Chondrocyte (in vitro differentiated cells): ENCODE measurements at places on chromosomes 4 and X. TPM values are rescaled to one million over a fixed set of nuclear protein-coding genes. Genes with fewer than 3 reads are reported as not detected.

GRCh38 chrX:35444671-35445355, 353.3 kb upstream of the MAGEB16 start:
- H3K4me1 ChIP-seq, result no peaks in the 10 kb centered on the region
- H3K4me3 ChIP-seq, result no peak overlapping the region
- no peaks in the 10 kb centered on the region for H3K27me3 ChIP-seq
- no peak for DNase-seq
- no peaks in the 10 kb centered on the region for H3K36me3 ChIP-seq

DNA sequence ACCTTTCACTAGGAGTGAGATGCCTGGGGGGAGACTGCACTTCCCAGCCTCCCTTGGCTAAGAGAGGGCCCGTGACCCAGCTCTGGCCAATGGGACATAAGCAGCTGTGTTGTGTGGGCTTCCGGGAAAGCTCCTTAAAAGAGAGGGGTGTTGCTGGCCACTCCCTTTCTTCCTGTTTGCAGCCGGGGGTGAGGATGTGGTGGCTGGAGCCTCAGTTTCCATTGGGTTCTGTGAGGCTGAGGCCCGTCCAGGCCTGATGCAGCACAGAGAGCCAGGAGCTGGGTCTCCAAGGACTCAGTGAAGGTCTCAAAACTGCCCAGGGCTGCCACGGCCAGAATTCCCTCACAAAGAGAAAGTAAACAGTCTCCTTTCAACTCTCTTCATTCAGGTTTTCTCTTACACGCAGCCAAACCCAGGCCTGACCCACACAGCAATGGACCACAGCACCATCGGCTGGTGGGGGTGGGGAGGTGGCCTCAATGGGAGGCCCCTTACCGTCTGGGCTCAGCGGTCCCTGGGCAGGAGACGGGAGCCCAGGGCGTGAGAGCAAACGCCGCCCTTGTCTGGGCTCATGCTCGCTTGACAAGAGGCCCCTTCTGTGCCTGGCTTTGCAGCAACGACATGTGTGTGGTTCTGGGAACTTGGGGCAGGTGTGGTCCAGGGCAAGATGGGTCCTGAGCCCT, 6.6 kb downstream of the NKX1-1 start:
- H3K27me3 ChIP-seq, result peaks cover 3% of the 10 kb centered on the region
- no peak overlapping the region for H3K27ac ChIP-seq
- H3K4me1 ChIP-seq, result no peaks in the 10 kb centered on the region
- H3K36me3 ChIP-seq, result peaks cover 5% of the 10 kb centered on the region
- H3K4me3 ChIP-seq, result no peak overlapping the region

DNA sequence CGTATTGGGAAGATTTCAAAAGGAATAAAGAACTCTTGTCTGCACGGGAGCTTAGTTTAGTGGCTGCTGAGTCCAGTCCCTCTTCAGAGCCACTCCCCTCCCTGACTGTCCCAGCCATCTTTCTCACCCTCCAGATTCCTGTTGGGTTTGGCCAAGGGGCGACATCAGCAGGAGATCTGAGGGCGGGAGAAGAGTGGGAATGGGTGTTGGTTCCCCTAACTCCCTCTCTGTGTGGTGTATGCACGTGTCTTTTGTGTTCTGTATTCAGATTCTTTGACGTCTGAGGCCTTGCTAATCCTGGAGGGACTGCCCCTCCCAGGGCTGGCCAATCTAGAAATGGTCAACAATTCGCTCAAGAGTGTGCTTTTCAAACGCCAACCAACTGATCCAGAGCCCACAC, 37.4 kb downstream of the CYTL1 start:
- no peak overlapping the region for H3K27ac ChIP-seq
- DNase-seq, result no peak
- H3K4me3 ChIP-seq, result no peak overlapping the region
- no peaks in the 10 kb centered on the region for H3K36me3 ChIP-seq
- H3K4me1 ChIP-seq, result no peaks in the 10 kb centered on the region
- peaks cover 4% of the 10 kb centered on the region for H3K27me3 ChIP-seq

GRCh38 chrX:9829308-9830267, 43.4 kb downstream of the SHROOM2 start:
- no peak for DNase-seq
- peaks cover 4% of the 10 kb centered on the region for H3K4me1 ChIP-seq
- H3K27me3 ChIP-seq, result no peaks in the 10 kb centered on the region
- H3K4me3 ChIP-seq, result no peak overlapping the region
- H3K27ac ChIP-seq, result no peak overlapping the region
- peaks cover 2% of the 10 kb centered on the region for H3K36me3 ChIP-seq

GRCh38 chr4:102429553-102429952, 71.6 kb upstream of the NFKB1 start:
- H3K4me1 ChIP-seq, result peaks cover 14% of the 10 kb centered on the region
- peak overlapping the region; percentile 23 for H3K27ac ChIP-seq
- no peaks in the 10 kb centered on the region for H3K27me3 ChIP-seq
- DNase-seq, result no peak

DNA sequence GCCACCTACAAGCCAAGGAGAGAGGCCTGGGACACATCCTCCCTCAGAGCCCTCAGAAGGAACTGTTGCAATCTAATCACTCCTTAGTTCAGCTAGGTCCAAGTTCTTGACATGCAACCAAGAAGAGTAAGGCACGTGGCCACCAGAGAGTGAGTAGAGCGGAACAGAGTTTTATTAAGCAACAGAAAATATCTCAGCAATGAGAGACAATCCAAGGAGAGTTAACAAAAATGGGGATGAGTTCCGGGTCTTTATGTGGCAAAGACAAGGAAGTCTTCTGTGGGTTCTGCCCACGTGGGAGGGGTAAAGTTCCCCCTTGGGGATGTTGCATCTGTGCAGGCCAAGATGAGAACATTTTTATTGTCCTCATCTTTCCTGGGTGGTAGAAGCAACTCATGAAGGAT, 38.5 kb upstream of the PROM1 start:
- peaks cover 26% of the 10 kb centered on the region for H3K27me3 ChIP-seq
- H3K36me3 ChIP-seq, result no peaks in the 10 kb centered on the region
- DNase-seq, result no peak

- H3K27ac ChIP-seq, result no peak overlapping the region
- H3K4me3 ChIP-seq, result no peak overlapping the region
- H3K4me1 ChIP-seq, result no peaks in the 10 kb centered on the region
- H3K27me3 ChIP-seq, result no peaks in the 10 kb centered on the region
- no peak for DNase-seq
These were observed 153.3 kb downstream of the LDB2 start for GRCh38 chr4:16745009-16745635.

DNA sequence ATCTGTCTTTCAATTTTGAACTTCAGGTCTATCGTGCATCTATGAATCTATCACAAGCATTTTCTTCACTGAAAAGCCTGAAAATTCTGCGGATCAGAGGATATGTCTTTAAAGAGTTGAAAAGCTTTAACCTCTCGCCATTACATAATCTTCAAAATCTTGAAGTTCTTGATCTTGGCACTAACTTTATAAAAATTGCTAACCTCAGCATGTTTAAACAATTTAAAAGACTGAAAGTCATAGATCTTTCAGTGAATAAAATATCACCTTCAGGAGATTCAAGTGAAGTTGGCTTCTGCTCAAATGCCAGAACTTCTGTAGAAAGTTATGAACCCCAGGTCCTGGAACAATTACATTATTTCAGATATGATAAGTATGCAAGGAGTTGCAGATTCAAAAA, 19.7 kb downstream of the TLR7 start:
- peaks cover 3% of the 10 kb centered on the region for H3K4me1 ChIP-seq
- no peaks in the 10 kb centered on the region for H3K36me3 ChIP-seq
- H3K27ac ChIP-seq, result no peak overlapping the region

DNA sequence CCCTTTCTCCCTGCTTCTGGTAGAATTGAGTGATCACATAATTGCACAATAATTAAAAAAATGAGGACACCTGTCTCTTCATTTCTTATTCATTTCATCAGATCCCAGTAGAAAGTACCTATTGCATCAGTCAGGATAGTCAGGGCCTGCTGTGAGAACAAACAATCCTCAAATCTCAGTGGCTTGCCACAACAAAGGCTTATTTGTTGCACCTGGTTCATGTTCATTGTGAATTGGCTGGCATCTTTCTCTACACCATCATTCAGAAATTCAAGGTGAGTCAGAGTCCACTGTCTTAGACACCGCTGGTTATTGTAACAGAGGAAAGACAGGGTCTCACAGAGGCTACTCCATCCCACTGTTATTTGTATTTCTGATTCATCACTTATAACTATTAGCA, 409.8 kb downstream of the STIM2 start:
- no peak overlapping the region for H3K27ac ChIP-seq
- no peaks in the 10 kb centered on the region for H3K36me3 ChIP-seq
- H3K4me3 ChIP-seq, result no peak overlapping the region
- H3K4me1 ChIP-seq, result no peaks in the 10 kb centered on the region
- H3K27me3 ChIP-seq, result no peaks in the 10 kb centered on the region
- no peak for DNase-seq

- no peaks in the 10 kb centered on the region for H3K27me3 ChIP-seq
- no peak overlapping the region for H3K4me3 ChIP-seq
- H3K27ac ChIP-seq, result peak overlapping the region; percentile 95
- H3K36me3 ChIP-seq, result peaks cover 69% of the 10 kb centered on the region
- peaks cover 58% of the 10 kb centered on the region for H3K4me1 ChIP-seq
- DNase-seq, result no peak
These were observed 53.1 kb downstream of the CCNI start for GRCh38 chr4:77022560-77023179.

DNA sequence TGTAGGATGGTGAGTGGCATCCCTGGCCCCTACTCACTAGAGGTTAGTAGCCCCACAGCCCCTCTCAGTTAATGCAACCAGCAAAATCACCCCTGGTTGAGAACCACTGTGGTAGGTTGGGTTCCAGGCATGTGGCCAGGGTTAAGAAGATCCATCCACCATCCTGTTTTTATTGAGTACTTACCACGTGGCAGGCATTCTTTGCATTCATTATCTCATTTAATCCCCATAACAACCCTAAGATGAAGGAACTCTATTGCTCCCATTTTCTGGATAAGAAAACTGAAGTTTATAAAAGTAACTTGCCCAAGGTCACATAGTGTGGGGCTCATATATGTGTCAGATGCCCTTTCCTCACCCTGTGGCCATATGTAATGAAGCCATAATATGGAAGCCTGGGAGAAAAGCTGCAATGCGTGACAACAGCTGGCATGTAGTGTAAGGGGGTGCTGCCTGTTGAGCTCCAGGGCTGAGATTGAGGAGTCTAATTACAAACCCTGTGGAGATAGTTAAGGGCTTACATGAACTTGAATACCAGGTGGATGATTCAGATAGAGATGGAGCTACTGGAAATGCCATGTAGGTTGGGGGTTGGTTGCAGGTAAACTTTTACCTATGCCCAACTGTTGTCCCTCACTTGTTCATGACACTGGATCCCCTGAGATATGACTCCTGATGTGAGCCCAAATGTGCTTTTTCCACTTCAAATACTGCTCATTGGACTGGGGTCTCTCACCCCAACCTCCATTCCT, 100.2 kb upstream of the PGRMC2 start:
- H3K27ac ChIP-seq, result peak overlapping the region; percentile 95
- no peaks in the 10 kb centered on the region for H3K27me3 ChIP-seq

GRCh38 chr4:52358883-52359321, 300.2 kb downstream of the USP46 start:
- H3K4me3 ChIP-seq, result no peak overlapping the region
- H3K27me3 ChIP-seq, result no peaks in the 10 kb centered on the region
- DNase-seq, result no peak
- H3K36me3 ChIP-seq, result no peaks in the 10 kb centered on the region

GRCh38 chr4:26255989-26256388, 64.8 kb upstream of the RBPJ start:
- no peak for DNase-seq
- no peaks in the 10 kb centered on the region for H3K36me3 ChIP-seq
- H3K27me3 ChIP-seq, result no peaks in the 10 kb centered on the region
- no peak overlapping the region for H3K4me3 ChIP-seq
- peaks cover 10% of the 10 kb centered on the region for H3K4me1 ChIP-seq
- H3K27ac ChIP-seq, result peak overlapping the region; percentile 45

DNA sequence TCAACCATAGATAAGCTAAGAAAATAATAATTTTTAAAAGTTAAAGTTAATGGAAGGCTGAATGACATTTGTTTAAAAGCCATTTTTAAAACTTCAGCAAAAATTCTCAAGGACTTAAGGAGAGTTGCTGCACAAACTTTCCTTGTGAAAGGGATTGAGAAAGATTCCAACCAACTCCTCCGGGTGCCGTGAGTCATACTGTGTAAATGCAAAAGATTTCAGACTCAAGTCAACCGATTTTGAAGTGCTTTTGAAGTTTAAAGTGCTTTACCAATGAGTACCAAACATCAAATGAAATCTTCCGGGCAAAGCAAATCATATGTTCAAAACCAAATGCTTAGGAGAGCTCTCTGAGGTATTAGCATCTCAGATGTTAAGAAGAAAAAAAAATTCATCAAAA, 31.4 kb downstream of the VCX2 start:
- no peak overlapping the region for H3K4me3 ChIP-seq
- no peak overlapping the region for H3K27ac ChIP-seq
- H3K4me1 ChIP-seq, result peaks cover 5% of the 10 kb centered on the region
- H3K36me3 ChIP-seq, result no peaks in the 10 kb centered on the region
- no peak for DNase-seq

GRCh38 chr4:93561842-93562241, 266.7 kb upstream of the ATOH1 start:
- no peak overlapping the region for H3K27ac ChIP-seq
- no peak overlapping the region for H3K4me3 ChIP-seq
- peaks cover 5% of the 10 kb centered on the region for H3K27me3 ChIP-seq
- no peaks in the 10 kb centered on the region for H3K36me3 ChIP-seq
- DNase-seq, result no peak

- peaks cover 21% of the 10 kb centered on the region for H3K27me3 ChIP-seq
- no peaks in the 10 kb centered on the region for H3K36me3 ChIP-seq
- H3K27ac ChIP-seq, result peak overlapping the region; percentile 93
- no peak for DNase-seq
- peaks cover 42% of the 10 kb centered on the region for H3K4me1 ChIP-seq
These were observed 35.9 kb downstream of the SUPT20HL1 start for GRCh38 chrX:24396236-24396930.

- H3K27ac ChIP-seq, result no peak overlapping the region
- no peaks in the 10 kb centered on the region for H3K36me3 ChIP-seq
- H3K4me1 ChIP-seq, result no peaks in the 10 kb centered on the region
- H3K4me3 ChIP-seq, result no peak overlapping the region
These were observed 18.7 kb downstream of the YIPF7 start for GRCh38 chr4:44632733-44633132.

Gene PRR32
- not detected in 3 replicates for total RNA-seq

Gene SLC25A43
- total RNA-seq, result 13.2 to 17.2 TPM (median 16.1 TPM) in 3 replicates

Gene DDX3X
- total RNA-seq, result 199 to 261 TPM (median 201 TPM) in 3 replicates

Gene ALB
- total RNA-seq, result not detected in 3 replicates

Gene SHISA3
- 4.8 TPM in 1 of 3 replicates, not detected in the others for total RNA-seq

Gene CLDN34
- total RNA-seq, result not detected in 3 replicates

Gene PNPLA4
- total RNA-seq, result 11.3 to 14.3 TPM (median 11.4 TPM) in 3 replicates

Gene ADRA2C
- 0.99 to 1.6 TPM (median 1.5 TPM) in 3 replicates for total RNA-seq

Gene ASB5
- total RNA-seq, result 0.90 TPM in 1 of 3 replicates, not detected in the others

Gene COX7B2
- total RNA-seq, result not detected in 3 replicates
